ENCODE measurements at places on chromosomes 2 and 18.

- DNase-seq, result no peak
Measured at GRCh38 chr18:63472380-63472779, 4.4 kb upstream of the SERPINB5 start.

- no peak for DNase-seq
Measured at GRCh38 chr2:237184192-237184918, 98.7 kb downstream of the COPS8 start.

GRCh38 chr2:177000061-177000714 lies 212.4 kb upstream of the HNRNPA3 start:
- no peak for DNase-seq

DNA sequence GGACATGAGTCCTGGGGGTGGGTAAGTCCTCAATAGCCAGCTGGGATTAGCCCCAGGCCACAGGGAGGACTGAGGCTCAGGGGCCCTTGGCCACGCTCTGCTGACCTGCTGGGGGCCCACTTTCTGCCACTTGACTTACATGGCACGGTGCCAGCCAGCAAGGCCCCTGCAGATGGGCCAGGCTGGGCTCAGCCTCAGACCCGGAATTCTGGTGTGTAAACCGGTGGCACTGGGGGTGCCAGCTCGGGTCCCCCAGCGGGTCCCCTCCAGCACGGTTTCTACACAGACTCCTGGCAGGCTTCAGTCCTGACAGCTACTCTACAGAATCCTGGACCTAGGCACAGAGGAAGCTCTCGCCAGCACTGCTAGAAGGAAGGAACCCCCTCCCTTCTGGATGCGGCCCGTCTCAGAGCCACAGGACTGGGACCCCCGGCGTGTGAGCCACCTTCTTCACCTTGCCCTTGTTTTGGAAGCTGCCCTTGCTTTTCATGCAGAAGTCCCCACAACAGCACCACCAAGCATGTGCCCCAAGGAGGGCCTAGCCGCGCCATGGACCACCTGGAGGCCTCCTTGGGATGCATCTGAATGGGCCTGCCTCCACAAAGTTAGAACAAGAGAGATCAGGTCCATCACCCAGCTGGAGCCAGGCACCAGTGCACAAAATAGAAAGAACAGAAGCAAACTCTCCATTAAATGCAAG lies 8.0 kb downstream of the HDAC4 start:
- no peak for DNase-seq

GRCh38 chr2:195270466-195271039 lies 386.5 kb upstream of the SLC39A10 start:
- no peak for DNase-seq

GRCh38 chr2:63257473-63257872 lies 206.8 kb downstream of the OTX1 start:
- DNase-seq, result no peak

- DNase-seq, result no peak
Measured at GRCh38 chr2:122100756-122101155, 345.3 kb downstream of the TSN start.

GRCh38 chr2:230684270-230685168 lies 28.1 kb upstream of the CAB39 start:
- DNase-seq, result no peak

- no peak for DNase-seq
Measured at GRCh38 chr2:136324966-136325365, 207.0 kb upstream of the CXCR4 start.

DNA sequence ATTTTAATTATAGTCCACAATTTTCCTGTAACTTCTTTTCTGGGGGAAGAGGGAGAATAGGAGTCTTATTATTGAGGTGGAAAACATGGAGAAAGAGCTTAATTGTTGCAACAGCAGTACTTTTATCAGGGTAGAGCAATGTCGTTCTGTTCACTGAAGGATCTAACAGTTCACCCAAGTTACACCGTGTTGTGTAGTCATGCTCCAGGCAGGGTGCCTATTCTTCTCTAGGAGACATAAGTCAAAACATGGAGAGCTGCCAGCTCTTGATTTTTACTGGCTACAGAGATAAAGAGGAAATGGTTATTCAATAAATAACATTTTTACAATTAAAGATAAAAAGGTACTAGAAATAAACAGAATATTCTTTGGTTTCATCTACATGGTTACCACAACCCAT lies 594.3 kb upstream of the NETO1 start:
- no peak for DNase-seq

DNA sequence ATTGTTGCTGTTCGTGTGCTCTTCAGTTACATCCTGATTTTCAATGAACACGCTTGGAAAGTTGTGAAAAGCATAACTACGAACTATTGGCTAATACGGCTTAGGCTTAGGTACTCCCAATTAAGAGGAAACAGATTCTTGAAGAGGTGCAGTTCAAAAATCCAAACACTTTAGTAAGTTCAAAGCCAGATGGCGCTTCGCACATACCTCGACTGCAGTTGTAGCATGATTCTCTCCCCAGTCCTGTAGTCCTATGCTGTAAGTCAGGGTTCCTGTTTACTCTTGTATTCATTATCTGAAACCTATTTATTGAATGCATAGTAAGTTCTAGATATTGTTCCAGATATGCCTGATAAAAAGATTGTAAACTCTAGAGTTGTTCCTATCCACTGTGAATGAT lies 165.2 kb downstream of the TRIB2 start:
- DNase-seq, result no peak

- DNase-seq, result no peak
Measured at GRCh38 chr2:108921096-108922030, 67.7 kb downstream of the EDAR start.

- no peak for DNase-seq
Measured at GRCh38 chr2:222651718-222652418, 4.0 kb downstream of the FARSB start.

DNA sequence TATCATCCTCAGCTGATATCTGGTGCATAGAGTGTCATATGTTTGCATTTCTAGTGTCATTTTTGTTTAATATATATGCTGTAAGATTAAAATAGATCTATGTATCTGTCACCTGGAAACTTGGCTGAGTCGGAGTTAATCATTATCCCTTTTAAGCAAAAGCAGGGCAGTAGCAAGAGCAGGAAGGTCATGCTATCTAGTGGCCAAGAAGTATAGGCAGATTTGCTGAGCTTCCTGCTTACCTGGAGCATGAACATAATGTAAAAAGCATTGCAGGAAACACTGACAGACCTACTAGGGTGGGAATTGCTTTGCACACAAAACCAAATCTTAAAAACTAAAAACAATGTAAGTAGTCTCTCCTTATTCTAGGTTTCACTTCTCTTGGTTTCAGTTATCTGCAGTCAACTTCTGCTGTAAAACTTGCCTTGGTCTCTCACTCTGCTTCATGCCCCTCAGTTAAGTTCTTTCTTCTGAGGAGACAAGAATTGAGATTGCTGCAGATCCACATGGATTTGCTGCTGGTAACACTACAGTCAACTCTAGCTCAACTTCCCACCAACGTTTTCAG lies 295.3 kb downstream of the CDH7 start:
- no peak for DNase-seq

DNA sequence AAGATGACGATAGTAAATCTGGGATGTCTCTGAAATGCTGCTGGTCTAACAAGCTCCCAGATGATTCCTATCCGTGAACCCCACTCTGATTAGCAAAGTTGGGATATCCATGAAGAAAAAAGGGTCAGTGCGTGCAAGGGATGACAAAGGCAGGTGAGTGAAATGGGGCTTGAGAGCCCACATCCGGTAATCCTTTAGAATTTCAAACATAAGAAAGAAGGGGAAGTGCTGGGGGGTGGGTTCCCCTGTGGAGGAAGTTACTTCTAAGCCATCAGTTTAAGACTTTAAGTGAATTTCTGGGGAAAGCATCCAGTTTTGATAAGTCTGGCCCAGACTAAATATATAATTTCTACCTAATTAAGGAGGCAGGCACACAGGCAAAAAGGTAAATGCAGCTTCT lies 209.5 kb downstream of the DPP10 start:
- DNase-seq, result no peak

- no peak for DNase-seq
Measured at GRCh38 chr18:76145521-76146376, 349.3 kb downstream of the ZNF516 start.

DNA sequence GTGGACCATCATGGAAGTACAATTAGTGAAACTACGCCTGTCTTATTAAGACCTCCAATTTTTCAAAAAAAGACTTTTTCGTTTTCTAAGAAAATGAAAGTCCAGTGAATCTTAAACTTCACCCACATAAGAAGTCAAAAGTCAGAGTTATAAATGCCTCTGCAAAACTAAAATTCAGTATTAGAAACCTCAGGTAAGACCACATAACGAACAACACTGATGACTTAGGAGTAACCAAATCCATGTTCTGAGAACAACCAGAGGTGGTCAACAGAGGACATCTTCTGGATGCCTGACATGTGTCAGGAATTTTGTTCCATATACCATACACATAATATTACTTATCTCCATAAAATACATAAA lies 62.4 kb downstream of the RPL31 start:
- no peak for DNase-seq

- DNase-seq, result no peak
Measured at GRCh38 chr2:120587279-120587996, 148.2 kb upstream of the GLI2 start.

- no peak for DNase-seq
Measured at GRCh38 chr2:4909346-4910009, 782.7 kb upstream of the SOX11 start.

- no peak for DNase-seq
Measured at GRCh38 chr2:179479947-179480346, 215.3 kb upstream of the SESTD1 start.

- DNase-seq, result no peak
Measured at GRCh38 chr2:62686012-62686685, 19.4 kb upstream of the EHBP1 start.

- no peak for DNase-seq
Measured at GRCh38 chr2:15808204-15808910, 132.0 kb upstream of the MYCN start.

GRCh38 chr2:58350484-58350883 lies 109.4 kb upstream of the FANCL start:
- DNase-seq, result no peak
